ENCODE measurements at places on chromosomes 5 and 9.

DNA sequence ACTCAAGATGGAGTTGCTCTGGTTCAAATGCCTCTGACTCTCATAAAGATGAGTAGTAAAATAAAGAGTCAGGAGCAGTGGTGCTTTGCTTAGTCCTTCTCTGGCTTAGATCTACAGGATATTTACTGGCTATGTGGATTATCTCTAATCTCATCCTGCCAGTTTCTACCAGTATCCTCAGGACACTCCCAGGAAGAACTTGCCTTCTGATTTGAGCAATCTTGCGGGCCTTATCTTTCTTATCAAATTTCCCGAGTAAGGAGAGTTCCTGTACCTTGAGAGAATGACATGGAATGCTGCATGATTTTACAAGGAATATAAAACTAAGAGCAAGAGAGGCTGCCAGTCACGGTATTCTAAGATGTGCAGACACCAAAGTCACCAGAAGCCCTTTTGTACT lies 364.0 kb downstream of the ARHGEF28 start:
- no peak for DNase-seq

DNA sequence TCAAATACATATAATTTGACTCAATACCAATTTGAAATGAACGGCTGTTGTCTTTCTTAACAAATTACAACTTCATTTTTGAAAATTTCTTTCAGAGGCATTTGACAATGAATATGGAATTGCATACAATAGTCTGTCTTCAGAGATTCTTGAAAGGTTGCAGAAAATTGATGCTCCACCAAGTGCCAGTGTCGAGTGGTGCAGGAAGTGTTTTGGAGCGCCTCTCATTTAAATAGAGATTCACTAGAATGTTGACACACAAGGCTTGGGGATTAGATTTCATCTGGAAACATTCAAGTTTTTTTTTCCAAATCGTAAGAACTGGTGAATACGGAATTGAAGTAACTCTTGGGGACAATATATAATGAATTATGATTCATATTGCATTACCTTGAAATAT lies 8.1 kb downstream of the RPS6 start:
- no peak for DNase-seq

GRCh38 chr9:31870276-31870675 lies 514.2 kb upstream of the ACO1 start:
- DNase-seq = no peak

- no peak for DNase-seq
These were observed 62.8 kb upstream of the KLF9 start for GRCh38 chr9:70477146-70477745.

DNA sequence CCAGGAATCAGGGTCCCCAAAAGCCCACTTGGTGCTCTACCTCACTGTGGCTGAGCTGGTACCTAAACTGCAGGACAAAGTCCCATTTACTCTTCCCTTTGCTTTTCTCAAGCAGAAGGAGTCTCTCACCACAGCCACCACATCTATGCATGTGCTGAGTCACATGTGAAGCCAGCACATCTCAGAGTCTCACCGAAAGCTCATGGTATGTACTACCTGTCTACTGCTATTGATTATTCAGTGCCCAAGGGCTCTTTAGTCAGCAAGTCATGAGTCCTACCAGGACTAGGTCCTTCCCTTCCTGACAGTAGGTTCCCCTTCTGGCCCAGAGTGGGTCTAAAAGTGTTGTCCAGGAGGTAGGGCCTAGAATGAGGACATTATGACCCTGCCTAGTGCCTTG lies 130.7 kb upstream of the NTRK2 start:
- DNase-seq = no peak

DNA sequence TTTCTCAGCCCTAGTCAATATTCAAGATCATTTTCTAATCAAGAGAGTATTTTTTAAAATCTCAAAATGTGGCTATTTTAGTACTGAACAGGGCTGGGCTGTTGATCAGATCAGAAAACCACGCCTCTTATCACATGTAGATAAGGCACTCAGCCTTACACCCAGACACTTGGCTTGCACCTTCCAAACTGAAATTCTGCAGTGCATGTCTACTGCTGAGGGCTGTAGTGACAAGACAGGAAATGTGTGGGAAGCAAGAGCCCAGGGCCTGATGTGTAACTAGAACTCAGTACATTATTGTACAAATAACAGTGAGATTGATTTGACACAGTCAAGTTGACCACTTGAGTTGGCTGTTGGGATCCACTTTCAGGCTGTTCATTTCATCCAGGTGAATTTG lies 48.6 kb downstream of the UBE2QL1 start:
- DNase-seq = no peak

DNA sequence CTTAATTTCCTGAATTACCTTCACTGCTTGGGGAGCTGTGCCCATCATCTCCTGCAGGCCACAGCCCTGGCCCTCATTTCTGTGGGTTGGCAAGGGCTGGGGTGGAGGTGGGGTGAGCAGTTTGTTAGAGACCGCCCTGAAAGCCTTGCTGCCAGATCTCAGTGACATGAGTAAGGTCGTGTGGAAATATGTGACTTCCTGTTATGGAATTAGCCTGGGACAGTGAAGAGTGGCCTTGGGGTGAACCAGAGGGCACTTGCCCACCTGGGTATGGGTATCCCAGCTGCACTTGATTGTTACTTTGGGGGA lies 2.5 kb upstream of the HNRNPAB start:
- DNase-seq = no peak

- DNase-seq = peak; percentile 77
These were observed 910 bp downstream of the TRIM14 start for GRCh38 chr9:98117984-98118639.
